Fibroblast of skin of left biceps (primary cell): ENCODE measurements at places on chromosomes 13 and 19.

GRCh38 chr13:78659450-78659730 lies 435 bp upstream of the OBI1 start:
- no peak for DNase-seq

DNA sequence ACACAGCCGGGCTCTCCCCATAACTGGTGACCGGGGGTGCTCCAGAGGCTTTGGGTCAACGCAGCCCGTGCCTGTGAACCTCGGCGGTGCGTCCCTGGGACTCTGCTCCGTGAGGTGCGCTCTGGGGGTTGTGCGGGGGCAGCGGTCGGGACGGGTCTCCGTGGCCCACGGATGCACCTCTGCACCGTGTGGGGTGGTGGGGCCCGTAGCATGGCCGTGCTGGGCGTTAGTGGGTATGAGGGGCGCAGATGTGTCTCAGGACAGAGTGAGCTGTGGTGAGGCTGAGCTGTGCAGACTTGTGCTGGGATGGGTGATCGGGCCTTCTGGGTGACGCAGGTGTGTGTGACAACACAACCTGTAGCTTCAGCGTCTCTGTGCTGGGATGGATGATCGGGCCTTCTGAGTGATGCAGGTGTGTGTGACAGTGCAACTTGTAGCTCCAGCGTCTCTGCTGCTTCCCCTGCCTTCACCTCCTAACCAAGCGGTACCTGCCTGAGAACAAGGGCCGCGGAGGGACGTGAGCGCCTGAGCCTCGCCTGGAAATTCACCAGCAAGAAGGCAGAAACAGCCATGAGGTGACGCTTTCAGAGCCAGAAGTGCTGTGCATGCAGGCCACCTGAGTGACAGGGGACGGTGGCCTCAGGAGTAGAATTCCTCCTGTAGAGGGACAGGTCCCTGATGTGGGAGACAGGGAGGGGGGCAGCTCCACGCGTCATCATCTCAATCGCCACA lies 599 bp downstream of the ZNF331 start:
- no peak for DNase-seq

DNA sequence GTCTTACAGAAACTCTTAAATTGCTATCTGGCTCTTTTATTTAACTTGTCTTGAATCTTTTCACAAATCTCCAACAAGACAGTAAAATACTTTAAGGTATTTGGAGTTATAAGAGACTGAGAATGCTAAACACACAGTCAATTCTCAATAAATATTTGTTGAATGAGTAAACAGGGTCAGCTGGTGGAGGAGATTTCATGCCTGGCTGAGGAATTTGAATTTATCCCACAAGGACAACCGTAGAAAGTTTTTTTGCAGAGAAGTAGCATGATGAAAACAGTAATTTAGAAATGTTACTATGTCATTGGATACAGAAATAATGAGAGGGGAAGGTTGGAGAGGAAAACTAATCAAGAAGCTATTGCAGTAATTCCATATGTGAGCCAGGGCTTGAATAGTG lies 1223.7 kb downstream of the PCDH17 start:
- peak; percentile 18 for DNase-seq

DNA sequence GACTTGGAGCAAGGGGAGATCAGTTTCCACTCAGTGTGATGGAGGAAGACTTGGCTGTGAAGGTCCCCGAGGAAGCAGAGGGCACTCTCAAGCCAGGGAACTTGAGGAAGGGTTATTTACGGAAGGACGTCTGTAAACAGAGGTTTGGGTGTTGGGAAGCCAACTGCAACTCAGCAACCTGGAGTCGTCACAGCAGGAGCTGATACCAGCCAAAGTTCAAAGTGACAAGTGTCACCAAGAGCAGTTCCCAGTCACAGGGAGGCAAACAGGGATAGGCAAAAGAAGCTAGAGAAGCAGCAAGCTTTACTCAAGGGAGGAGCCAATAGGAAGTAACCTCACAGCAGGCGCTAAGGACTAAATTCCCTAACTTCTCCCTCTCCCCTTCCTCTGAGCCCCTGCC lies 205.5 kb downstream of the EFNB2 start:
- DNase-seq: no peak

DNA sequence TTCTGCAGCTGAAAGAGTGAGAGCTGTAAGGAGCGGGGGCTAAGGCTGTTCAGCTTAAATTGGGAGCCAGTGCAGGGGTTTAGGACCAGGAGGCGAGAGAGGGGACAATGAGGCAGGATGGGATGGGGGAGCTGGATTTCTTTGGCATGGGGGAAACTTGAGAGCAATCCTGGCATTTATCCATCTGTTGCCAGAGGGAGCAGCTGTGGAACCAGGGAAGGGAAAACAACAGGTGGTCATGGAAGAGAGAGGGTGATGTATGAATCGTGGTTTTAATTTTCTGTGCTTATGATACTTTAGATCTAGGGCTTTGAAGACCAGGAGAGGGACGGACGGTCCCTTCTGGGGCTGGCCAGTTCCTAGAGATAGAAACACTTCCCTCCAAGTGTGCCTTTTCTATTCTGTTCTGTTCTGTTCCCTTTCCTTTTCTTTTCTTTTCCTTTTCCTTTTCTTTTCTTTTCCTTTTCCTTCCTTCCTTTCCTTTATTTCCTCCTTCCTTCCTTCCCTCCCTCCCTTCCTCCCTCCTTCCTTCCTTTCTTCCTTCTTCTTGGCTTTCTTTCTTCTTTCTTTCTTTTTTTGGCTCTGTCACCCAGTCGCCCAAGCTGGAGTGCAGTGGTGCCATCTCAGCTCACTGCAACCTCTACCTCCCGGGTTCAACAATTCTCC lies 16.0 kb upstream of the CCL25 start:
- no peak for DNase-seq

DNA sequence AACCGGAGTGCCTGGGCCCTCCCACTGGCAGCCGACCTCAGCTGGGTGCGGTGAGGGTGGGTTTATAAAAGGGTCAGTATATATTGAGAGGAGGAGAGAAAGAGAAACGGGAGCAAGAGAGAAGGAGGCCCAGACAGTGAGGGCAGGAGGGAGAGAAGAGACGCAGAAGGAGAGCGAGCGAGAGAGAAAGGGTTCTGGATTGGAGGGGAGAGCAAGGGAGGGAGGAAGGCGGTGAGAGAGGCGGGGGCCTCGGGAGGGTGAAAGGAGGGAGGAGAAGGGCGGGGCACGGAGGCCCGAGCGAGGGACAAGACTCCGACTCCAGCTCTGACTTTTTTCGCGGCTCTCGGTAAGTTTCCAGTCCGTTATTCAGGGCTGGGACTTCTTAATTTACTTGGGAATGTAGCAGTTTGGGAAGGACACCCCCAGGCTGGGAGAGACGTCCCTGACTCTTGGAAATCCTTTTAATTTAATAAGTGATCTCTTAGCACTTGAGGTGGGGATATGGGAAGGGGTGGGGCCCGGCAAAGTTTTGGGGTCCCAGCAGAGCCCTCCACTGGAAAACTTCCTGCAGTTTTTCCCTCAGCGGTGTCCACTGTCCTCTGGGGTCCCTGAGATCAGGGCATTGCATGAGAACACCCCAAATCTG lies at the start of gene EMP3:
Gene EMP3, plus strand, starts transcription at position 288 of the 646 bp plus-strand sequence. CDS start 1,293 bp downstream, outside the sequence.
- DNase-seq: peak; percentile 80

GRCh38 chr13:28544026-28544425 lies 49.1 kb upstream of the FLT1 start:
- DNase-seq: no peak

DNA sequence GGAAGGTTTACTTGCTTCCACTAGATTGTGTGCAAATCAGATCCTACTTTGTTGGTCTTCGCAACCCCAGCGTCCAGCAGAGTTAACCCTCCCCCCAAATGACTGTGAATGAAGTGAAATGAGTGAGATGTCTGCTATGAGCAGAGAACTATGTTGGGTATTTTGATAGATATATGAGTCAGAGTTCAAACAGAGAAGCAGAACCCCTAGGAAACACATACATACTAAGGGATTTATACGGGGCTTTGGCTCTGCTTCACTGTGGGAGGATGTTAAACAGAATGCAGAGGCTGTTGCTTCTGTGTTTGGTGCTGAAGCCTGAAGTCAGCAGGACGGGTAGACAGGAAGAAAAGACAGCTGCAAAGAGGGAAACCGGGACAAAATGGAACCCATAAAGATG lies 197.0 kb downstream of the MZT1 start:
- peak; percentile 38 for DNase-seq

GRCh38 chr13:75368167-75368566 lies 113.8 kb downstream of the TBC1D4 start:
- peak; percentile 42 for DNase-seq

- peak; percentile 9 for DNase-seq
Measured at GRCh38 chr13:52695856-52696255, 43.2 kb downstream of the SUGT1 start.

DNA sequence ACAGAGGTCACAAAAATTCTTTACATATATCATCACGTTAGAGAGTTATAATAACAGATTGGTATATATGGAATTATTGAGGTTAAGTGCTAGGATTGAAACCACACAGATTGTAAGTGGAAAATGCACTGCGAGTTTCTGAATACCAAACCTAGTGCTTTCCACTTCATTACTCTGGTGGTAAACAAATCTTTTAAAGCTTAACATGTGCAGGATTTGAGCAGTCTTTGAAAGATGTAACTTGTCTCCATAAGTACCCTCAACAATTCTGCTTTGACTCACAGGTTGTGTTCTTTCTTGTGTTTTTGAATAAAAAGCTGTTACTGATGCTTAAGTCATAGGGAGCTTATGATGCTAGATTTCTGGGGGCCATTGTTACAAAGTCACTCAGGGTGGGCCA lies 314.7 kb upstream of the DACH1 start:
- no peak for DNase-seq

- DNase-seq: no peak
Measured at GRCh38 chr19:49677901-49678674, 1.0 kb downstream of the PRMT1 start.

DNA sequence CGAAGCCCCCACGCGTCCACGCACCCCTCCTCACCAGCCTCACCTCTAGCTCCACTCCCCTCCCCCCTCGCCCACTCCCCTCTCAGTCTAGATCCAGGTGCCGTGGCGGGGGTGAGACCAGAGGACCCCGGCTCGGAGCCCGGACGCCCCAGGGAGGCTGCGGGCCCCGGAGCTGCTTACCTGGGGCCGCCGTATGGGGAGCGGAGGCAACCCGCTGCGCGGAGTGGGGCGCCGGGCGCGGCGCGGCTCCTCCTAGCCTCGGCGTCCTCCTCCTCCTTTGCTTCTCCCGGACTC lies 353 bp downstream of the ENOX1 start:
- no peak for DNase-seq

- DNase-seq: peak; percentile 53
Measured at GRCh38 chr13:28339419-28339818, 155.5 kb downstream of the FLT1 start.

GRCh38 chr19:31144075-31144870 lies 205.0 kb downstream of the TSHZ3 start:
- no peak for DNase-seq

GRCh38 chr13:82976499-82976898 lies 905.8 kb downstream of the SLITRK1 start:
- DNase-seq: no peak

DNA sequence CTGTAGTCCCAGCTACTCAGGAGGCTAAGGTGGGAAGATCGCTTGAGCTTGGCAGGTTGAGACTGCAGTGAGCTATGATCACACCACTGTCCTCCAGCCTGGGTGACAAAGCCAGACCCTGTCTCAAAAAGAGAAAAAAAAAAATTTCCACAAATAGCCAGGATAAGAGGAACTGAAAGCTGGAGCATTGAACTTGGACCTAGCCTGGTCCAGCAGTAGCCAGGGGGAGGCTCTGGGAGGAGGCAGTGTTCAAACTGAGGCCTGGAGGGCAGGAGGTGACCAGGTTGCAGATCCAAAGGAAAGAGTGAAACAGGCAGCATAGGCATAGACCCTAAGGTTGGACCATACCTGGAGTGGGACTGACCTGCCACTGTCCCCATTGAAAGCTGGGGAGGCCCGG lies 26.9 kb upstream of the PIK3R2 start:
- DNase-seq: no peak

- DNase-seq: no peak
Measured at GRCh38 chr13:100212904-100213553, 124.1 kb downstream of the PCCA start.

DNA sequence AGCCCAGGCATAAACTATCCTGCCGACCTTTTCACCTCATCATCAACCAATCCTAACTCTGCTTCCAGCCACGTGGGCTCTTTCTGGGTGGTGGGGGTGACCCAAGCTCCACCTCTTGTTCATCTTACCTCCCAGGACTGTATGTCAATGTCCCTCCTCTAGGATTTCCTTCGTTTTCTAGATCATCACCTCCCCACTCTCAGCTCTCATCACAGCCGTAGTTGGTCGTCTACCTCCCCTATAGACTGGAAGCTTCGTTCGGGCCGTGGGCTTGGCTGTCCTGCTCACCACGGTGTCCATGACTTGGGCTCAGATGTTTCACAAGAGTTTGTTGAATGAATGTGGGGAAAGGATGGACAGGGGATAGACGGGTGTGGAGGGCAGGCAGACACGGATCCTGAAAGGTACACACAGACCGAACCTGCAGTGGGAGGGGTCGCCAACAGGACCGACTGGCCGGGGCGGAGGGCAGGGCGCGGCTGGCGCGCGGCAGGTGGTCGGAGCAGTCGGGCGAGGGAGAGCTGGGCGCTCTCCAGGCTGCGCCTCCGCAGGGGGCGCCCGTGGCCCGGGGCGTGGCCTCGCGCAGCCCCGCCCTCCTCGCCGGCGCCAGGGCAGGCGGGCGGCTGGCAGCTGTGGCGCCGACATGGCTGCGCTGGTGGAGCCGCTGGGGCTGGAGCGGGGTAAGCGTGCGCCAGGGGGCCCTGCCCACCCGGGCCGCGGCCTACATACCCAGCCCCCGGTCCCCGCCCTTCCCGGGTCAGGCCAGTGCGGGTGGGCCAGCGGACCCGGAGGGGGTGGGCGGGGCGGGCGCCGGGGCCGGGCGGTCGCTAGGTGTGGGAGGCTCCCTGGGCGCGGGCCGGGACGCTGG lies at the start of gene LIN7B:
Gene LIN7B, plus strand, starts transcription at position 609 of the 868 bp plus-strand sequence. Its CDS starts 35 bp downstream, at position 644.
- no peak for DNase-seq
